ENCODE measurements at places on chromosomes 6 and 20.

- peak; percentile 31 for DNase-seq
Measured at GRCh38 chr6:20402342-20403069, 827 bp downstream of the E2F3 start.

DNA sequence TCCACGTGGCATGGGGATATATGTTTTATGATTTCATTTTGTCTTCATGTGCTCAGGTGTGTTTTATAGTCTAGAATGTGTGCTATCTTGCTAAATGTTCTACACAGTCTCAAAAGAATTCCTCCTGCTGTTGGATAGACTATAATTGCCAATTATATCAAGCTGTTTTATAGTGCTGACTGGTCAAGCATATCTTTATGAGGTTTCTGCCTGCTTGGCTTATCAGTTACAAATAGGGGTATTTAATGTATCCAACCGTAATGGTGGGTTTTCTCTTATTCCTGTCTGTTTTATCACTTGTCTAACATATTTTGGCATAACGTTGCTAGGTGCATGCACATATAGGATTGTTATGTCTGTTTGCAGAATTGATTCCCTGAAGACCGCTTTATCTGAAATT, 201.3 kb downstream of the EYS start:
- DNase-seq = no peak

DNA sequence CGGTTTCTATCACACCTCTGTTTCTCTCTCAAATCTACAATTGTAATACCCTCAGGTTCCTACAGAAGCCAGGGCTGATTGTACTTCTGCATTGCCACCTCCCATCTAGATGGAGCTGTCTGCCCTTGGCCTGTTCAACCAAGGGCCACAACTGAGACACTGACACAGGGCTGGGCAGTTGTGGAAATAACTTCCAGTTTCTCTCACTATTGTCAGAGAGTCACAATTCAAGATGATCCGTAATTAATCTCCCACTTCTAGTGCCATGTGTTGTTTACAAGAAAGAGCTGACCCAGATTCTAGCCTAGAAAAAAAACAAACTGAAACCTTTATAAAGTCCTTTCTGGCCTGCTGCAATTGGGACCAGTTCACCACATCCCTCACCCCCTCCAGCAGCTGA, 22.2 kb downstream of the RCAN2 start:
- no peak for DNase-seq

DNA sequence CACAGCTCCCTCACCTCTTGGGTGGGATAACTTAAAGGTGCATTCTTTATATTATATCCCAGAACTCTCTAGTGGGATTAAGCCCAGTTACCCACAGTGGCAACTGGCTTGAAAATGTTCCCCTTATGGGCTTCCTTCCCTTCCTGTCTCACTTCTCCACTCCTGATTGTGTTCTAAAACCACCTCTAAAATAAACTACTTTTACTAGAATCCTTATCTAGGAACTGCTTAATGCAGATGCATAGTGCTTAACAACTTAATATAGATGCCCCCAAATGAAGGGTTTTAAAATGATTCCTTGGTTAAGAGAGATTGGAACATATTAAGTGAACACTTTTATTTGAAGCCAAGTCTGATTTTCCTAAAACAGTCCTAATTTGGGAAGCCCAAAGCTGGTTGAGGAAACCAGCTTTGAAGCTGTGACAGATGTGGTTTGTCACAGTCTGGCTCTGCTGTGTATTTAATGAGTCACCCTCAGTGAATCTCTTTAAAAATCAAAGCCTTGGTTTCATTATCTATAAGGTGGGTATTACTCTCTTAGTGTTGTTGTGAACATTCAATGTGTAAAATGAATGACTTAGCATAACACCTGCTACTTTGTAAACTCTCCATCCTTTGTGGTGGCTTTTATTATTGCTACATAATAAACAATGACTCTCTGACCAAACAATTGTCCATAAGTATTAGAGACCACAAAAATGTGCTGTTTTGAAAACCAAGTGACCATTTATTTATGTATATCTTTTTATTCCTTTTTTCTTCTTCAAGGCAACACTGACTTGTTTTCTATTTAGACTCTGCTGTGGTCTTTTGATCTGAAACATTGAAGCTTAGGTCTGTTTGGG, 24.4 kb downstream of the PLCB1 start:
- no peak for DNase-seq

DNA sequence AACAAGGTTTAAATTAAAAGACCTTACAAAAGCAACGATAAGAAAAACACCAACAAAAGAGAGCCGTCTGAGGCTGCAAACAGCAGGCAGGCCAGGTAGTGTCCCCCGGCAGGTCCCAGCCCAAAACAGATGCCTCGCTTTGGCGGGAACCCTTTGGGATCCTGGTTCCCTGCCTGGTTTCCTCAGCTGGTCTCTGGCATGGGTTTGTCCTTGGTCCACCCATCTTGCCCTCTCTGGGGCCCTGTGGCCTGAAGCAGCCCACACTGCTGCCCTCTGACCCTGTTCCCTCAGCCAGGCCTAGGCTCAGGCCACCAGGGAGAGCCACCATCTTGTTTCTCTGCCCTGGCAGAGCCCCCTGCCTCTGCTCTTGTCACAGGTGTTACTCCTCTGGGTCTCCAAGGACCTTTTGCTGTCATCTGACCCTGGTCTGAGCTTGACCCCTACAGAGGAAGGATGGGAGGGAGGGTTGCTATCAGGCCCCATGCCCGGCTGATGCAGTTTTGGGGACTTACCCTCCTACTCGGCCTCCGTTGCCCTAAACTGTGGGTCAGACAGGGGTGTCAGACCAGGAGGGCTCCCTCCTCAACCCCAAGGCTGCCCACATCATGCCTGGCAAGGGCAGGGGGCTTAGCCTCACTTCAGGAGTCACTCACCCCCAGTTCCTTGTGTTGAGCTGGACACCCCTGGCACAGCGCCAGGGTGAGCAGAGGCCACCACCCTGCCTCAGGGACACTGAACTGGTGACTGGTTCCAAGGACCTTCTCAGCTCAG, 30.6 kb upstream of the GRM4 start:
- no peak for DNase-seq
